NCI-H1694 (cell line): ENCODE measurements at places on chromosomes 2 and 18.

DNA sequence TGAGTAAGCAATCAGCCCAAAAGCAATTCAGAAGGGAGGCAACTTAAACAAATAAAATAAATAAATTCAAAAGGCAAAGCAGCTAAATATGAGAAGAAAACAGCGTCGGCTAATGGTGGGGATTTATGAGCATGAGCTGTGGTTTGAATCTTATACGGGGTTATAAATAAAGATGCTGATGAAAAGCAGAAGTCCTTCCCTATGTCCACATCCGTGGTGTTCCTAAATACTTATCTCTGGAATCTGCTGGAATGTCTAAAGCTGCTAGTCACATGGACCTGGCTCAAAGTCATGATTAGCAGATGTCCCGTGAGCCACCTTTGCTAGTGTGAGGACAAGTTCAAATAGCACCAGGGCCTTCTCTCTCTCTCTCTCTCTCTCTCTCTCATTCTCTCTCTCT, 33.8 kb downstream of the SMIM21 start:
- DNase-seq: no peak

GRCh38 chr2:221553333-221553732, 18.8 kb downstream of the EPHA4 start:
- no peak for DNase-seq

DNA sequence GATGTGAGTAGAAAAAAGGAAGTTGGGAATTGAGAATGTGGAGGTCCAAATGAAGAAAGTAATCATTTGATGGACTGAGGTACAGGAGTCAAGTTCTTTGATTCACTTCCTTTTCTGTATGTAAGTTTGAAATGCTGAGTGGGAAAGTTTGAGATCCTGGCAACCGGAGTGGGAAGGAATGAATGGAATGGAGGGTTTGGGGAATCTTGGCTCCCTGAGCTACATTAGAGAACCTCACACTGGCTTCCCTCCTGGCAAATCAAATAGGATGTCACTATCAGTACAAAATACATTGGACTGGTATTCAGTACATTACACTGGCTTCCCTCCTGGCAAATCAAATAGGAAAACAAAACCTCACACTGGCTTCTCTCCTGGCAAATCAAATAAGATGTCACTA, 9.8 kb upstream of the RNF138 start:
- DNase-seq: no peak

GRCh38 chr18:55105873-55106272, 146.6 kb upstream of the CCDC68 start:
- no peak for DNase-seq

DNA sequence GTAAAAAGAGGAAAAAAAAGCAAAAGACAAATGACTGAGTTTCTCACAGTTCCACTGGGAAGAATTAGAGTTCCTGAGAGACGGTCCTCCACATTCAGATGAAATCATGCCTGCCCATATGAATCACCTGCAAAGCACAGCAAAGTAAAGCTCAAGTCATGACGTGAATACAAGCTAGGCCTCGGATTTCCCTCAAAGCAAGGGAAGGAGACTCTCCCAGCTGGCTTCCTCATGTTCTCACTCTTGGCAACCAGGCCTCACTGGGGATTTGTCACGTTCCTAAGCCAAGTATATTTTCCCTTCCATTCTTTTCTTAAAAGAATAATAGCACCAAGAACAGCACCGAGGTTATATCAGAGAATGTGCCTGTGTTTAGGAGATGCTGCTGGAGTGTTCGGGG, 47.0 kb downstream of the CYP27C1 start:
- no peak for DNase-seq

GRCh38 chr2:7627583-7627982, 710.4 kb downstream of the RNF144A start:
- no peak for DNase-seq

DNA sequence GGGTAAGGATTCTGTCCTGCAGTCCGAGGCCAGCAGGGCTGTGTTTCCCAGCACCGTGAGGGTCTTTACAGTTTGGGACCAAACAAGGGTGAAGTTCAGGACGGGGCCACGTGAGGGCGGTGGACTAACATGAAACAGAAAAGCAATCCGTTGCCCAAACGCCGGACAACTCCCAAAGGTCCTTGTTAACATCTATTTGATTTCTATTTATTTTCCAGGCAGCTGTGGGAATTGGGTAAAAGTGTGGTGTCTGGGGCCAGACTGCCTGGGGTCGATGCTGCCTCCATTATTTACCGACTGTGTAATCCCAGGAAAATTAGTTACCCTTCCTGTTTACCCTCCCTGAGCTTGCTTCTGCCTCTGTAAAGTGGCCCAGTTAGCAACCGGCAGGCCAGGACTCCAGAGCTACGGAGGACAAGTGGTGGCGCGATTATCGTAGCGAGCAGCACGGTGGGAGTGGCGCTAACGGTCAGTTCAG, 66.3 kb upstream of the TCF7L1 start:
- peak; percentile 87 for DNase-seq

- DNase-seq: no peak
Measured at GRCh38 chr2:36792951-36793350, 96.4 kb downstream of the VIT start.

GRCh38 chr2:139790807-139791752, 1010.9 kb upstream of the NXPH2 start:
- peak; percentile 74 for DNase-seq

- DNase-seq: no peak
Measured at GRCh38 chr18:40367576-40367975, 1587.5 kb upstream of the PIK3C3 start.

- DNase-seq: no peak
Measured at GRCh38 chr2:234060236-234060635, 9.7 kb downstream of the SPP2 start.

- DNase-seq: no peak
Measured at GRCh38 chr2:200431996-200432705, 77.7 kb downstream of the KCTD18 start.

DNA sequence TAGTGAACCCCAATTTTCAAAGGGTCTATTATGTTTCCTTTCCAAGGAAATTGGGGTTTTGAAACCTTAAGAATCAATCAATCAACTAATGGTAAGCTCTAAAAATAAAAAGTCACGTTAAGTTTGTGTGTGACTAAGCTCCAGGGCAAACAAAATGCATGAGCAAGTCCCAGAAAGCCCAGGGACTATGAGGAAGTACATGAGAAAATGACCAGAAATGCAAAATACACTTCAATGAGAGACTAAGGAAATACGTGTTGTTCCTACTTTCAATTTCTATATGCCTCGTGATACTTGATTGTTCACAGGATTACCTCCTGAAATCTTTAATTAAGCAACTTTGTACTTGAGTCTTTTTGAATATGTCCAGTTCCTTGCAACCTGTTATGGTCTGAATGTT, 684.4 kb upstream of the SYT4 start:
- no peak for DNase-seq

DNA sequence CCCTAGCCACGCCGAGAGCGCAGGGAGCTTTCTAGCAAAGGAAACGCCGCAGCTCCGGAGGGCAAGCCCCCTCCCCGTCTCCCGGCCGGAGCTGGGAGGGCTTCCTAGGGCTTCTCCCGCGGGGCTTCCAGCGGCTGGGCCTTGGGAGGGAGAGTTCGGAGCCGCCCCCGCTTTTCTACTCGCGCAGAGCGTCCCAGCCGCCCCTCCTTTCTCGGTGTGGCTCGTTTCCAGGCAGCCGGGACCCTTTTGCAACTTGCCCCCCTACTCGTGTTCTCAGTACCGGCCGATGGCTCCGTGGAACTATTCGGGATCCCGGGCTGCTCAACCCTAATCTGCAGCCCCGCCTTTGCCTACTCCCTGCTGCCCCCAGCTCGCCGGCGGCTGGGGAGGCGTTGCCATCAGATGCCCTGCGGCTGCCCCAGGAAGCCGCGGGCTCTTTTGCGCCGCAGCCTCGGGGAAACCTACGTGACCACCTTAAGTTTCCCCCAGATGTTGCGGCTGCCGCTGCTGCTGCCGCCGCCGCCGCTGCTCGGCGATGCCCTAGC, 1.5 kb upstream of the NR4A2 start:
- no peak for DNase-seq

DNA sequence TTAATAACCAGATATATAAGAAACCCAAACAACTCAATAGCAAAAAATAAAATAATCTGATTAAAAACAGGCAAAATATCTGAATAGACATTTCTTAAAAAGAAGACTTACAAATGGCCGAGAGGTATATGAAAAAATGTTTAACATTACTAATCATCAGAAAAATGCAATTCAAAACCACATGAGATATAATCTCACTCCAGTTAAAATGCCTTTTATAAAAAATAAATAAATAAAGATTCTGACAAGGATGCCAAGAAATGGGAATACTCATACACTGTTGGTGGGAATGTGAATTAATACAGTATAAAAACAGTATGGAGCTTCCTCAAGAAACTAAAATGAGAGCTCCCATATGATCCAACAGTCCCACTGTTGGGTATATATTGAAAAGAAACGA, 33.9 kb upstream of the BMP10 start:
- no peak for DNase-seq

DNA sequence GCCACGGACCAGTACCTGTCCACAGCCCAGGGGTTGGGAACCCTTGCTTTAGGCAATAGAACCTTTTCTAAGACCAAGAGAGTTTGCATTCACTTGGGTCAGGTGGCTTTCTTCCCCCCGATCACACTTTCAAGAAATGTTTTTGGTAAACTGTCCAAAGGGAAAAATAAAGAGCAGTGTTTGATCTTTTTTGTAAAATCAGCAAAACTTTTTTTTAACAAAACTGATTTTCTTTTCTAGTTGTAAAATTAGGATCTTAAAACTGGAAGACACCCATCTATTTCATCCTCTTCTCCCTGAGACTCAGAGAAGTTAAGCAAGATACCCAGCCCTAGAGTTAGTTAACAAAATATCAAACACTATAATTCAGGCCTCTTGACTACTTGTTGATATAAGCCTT, 6.1 kb upstream of the SESTD1 start:
- DNase-seq: no peak

DNA sequence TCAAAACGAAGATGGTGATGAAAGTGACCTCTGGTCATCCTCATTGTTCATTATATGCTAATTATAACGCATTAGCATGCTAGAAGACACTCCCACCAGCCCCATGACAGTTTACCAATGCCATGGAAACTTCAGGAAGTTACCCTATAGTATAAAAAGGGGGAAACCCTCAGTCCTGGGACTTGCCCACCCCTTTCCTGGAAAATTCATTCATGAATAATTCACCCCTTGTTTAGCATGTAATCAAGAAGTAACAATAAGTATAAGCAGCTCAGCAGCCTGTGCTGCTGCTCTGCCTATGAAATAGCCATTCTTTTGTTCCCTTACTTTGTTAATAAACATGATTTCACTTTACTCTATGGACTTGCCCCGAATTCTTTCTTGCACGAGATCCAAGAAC, 70.5 kb upstream of the CHAC2 start:
- no peak for DNase-seq

GRCh38 chr2:129347486-129348217, 631.8 kb upstream of the RAB6C start:
- DNase-seq: no peak

DNA sequence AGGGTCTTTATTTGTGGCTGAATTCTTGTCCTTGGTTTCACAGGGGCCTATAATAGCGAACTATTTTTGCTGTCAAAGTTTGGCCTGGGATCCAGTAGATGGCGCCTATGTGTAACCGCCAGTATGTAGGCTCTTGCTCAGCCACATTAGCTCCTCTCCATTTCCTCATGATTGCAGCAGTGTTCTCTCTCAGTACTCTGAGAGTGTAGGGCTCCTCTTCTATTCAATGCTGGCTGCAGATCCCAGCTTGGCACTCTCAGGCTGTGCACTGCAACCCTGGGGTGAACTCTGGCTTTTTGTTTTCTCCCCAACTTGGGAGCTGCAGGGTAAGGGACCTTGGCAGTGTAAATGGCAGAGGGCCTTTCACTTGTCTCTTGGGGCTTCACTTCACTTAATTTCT, 344.6 kb upstream of the CHAC2 start:
- peak; percentile 26 for DNase-seq
